Activated CD4-positive, alpha-beta T cell treated with anti-CD3 and anti-CD28 coated beads, Interleukin-10, Interleukin-2, amounts not matched to agents 100 ng/mL and 50 ng/mL, durations not matched to agents 16 hours and 8 hours (primary cell): ENCODE measurements at places on chromosomes 2 and 18.
A peak's percentile ranks its signal among the peaks of the same experiment; 100 is the strongest.

DNA sequence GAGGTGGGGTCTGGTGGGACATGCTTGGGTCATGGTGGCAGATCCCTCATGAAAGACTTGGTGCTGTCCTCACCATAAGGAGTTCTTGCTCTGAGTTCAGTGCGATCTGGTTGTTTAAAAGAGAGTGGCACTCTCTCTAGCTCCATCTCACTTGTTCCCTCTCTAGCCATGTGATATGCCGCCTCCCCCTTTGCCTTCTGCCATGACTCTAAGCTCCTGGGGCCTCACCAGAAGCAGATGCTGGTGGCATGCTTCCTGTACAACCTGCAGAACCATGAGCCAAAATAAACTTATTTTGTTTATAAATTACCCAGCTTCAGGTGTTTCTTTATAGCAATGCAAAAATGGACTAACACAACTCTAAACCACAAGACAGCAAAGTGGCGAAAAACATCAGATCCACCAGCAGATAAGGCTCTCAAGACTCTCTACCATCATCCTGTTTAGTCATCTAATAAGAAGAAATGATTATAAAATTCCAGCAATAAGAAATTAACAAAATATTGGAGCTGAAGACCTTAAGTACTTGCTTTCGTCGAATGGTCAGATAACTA is 75.5 kb downstream of the OLA1 start:
- DNase-seq: peak; percentile 24

- DNase-seq: no peak
Measured at GRCh38 chr2:46257476-46257875, 39.7 kb upstream of the EPAS1 start.

GRCh38 chr2:109272461-109272860 is 143.5 kb downstream of the SH3RF3 start:
- no peak for DNase-seq

- peak; percentile 90 for DNase-seq
Measured at GRCh38 chr18:54261894-54262293, 7.4 kb upstream of the POLI start.

DNA sequence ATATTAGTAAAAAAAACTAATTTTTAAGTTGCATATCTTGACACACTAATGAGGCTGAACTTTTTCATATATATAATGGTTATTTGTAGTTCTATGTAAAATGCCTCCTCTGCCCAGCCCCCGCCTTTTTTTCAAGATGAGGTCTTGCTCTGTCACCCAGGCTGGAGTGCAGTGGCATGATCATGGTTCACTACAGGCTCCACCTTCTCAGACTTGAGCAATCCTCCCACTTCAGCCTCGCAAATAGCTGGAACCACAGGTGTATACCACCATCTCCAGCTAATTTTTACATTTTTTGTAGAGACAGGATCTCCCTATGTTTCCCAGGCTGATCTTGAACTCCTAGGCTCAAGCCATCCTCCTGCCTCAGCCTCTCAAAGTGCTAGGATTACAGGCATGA is 24.3 kb downstream of the ATF2 start:
- DNase-seq: no peak

DNA sequence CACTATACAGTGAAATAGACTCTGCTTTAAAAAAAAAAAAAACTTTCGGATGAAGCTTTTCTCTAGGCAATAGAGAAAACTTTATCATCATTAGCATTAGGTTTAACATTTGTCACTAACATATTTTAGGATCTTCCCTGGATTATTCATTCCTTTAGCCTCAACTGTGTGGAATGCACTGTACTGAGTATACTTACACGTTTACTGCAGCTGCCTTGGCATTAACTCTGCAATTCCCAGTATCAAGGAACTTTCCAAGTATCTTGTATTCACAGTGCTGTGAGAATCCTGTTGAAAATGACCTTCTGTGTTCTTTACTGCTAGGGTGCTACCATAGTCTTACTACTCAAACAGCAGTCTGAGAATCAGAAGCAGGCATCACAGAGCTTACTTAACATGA is 328.2 kb upstream of the COL3A1 start:
- DNase-seq: no peak

GRCh38 chr2:146804288-146804687 is 1040.5 kb upstream of the ACVR2A start:
- no peak for DNase-seq

DNA sequence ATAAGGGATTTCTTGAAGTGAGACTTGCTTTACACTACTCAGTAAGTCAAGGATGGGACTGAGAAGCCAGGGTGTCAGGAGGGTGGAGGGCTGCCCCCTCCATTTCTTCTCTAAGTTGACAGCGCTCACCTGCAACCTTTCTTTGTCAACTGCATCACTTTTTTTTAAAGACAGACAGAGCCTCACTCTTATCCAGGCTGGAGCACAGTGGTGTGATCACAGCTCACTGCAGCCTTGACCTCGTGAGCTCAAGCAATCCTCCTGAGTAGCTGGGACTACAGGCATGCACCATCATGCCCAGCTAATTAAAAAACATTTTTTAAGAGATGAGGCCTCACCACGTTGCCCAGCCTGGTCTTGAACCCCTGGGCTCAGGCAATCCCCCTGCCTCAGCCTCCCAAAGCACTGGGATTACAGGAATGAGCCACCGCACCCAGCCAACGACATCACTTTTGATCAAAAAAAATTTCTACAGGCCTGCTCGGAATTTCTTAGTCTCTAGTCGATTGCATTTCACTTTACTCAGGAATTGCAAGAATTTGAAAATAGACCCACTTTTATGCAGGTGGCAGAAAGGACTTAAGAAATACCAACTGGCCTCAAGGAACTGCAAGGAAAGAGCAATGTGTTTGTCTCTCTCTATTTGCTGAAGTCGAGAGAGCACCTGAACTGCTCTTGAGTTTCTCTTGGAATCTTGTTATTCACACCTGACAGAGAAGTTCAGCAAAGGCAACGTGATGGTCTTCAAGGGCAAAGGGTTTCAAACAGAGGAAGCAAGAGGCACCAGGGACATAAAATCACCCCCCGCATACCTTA is 101.4 kb downstream of the MYOM1 start:
- DNase-seq: no peak

DNA sequence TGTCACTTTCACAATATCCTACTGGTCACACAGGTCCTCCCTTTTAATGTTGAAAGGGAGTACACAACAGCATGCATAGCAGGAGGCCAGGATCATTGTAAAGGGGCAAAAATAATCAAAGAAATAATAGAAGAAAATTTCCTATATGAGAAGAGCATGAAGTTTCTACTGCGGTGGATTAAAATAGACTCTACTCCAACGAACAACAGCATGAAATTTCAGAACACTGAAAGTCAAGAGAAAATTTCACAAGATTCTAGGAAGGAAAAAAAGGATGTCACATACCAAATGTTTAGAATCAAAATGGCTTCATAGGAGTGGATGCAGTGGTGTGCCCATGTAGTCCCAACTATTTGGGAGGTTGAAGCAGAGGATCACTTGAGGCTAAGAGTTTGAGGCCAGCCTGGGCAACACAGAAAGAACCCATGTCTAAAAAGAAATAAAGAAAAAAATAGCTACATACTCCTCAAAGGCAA is 72.0 kb upstream of the EPAS1 start:
- DNase-seq: no peak

GRCh38 chr2:4732560-4732959 is 959.6 kb upstream of the SOX11 start:
- DNase-seq: no peak

GRCh38 chr2:172995323-172996244 is 80.1 kb upstream of the MAP3K20 start:
- DNase-seq: no peak

DNA sequence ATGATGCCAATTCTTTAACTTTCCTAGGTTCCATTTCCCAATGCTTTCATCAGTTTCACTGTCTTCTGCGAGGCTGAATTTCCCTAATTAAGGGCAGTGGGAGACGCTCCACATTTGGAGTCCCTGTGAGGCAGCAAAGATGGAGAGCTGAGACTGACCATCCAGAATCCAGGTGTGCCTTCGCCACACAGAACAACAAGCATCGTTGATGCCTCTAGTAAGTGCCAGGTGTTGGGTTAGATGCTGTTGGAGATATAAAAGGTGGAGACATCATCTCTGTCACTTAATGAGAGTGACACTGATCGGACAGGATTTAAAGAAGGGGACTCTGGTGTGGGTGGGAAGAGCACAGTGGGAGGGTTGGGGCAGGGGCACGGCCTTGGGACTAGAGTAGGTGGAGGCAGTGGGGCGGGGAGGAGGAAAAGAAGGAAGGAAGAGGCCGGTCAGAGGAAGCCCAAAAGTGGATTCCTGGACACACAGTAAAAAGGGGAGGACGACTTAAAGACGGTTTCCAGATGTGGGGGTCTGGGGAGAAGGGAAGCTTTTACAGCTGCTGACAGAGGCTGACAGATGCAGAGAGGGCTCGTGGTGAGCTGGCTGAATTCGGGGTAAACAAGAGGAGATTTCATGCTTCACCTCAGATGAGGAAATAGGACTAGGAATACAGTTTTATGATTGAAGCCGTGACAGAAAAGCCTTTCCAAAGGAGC is 113.0 kb downstream of the BCL2 start:
- DNase-seq: no peak
